Psoas muscle (tissue), 8 donors: ENCODE measurements at places on chromosomes 3 and 15. TPM values are rescaled to one million over a fixed set of nuclear protein-coding genes. Genes with fewer than 3 reads are reported as not detected.

The ARPP21 gene
- total RNA-seq = 101 TPM

DNA sequence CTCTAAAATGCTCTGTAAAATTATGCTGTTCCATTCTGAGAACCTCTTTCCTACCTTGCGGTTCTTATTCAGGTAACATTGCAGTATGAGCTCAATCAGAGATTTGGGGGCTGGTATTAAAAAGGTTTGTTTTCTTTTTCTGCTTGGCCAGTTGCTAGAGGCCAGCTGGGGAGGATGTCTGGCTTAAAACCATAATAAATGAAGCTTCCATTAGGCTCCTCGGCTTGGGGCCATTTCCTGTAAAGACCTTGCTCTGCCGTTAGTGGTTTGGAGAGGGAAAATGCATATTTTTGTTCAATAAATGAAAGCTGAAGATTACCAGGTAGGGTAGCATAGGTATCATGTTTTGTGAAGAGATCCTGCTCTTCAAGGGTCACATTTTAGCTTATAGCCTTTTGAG lies 55.2 kb downstream of the MCTP2 start:
- no peaks in the 10 kb centered on the region for H3K27me3 ChIP-seq
- H3K4me1 ChIP-seq = no peaks in the 10 kb centered on the region
- H3K36me3 ChIP-seq = no peaks in the 10 kb centered on the region
- no peak overlapping the region for H3K27ac ChIP-seq
- no peak for DNase-seq

- H3K36me3 ChIP-seq = no peaks in the 10 kb centered on the region
- no peak overlapping the region for H3K4me3 ChIP-seq
- no peaks in the 10 kb centered on the region for H3K4me1 ChIP-seq
- DNase-seq = no peak
- H3K27me3 ChIP-seq = no peaks in the 10 kb centered on the region
Observed at GRCh38 chr3:186129206-186129605, 20.3 kb upstream of the ETV5 start.

The RTP1 gene
- not detected for total RNA-seq

The GOLGA6B gene
- not detected for total RNA-seq

DNA sequence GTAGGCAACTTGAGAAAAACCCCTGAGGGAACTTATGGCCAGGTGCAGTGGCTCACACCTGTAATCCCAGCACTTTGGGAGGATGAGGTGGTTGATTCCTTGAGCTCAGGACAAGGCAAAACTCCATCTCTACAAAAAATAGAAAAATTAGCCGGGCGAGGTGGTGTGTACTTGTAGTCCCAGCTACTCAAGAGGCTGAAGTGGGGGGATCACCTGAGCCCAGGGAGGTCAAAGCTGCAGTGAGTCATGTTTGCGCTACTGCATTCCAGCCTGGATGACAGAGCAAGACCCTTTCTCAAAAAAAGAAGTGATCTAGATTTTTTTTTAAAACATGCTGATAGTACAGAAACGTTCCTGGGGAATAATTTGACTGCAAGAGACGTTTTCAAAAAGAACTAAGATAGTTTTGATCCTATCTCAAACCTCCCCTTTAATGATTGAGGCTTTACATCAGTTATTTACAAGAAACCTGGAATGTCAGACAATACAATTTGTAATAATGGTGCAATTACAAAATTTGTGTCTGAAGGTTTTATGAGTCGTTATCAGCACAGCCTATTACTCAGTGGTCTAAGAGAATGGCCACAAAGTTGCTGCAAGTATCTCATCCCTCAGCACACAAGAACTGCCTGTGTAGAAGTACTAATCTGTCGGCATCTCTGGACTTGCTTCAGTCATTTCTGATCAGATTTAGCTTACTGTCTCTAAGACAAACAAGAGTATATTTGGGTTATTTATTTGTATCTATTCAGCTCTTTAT lies 32.2 kb upstream of the KLHL25 start:
- no peaks in the 10 kb centered on the region for H3K4me1 ChIP-seq
- H3K4me3 ChIP-seq = no peak overlapping the region
- H3K27ac ChIP-seq = no peak overlapping the region
- no peaks in the 10 kb centered on the region for H3K36me3 ChIP-seq
- H3K27me3 ChIP-seq = no peaks in the 10 kb centered on the region
